ENCODE measurements at places on chromosomes 6 and 20.
A peak's percentile ranks its signal among the peaks of the same experiment; 100 is the strongest.

DNA sequence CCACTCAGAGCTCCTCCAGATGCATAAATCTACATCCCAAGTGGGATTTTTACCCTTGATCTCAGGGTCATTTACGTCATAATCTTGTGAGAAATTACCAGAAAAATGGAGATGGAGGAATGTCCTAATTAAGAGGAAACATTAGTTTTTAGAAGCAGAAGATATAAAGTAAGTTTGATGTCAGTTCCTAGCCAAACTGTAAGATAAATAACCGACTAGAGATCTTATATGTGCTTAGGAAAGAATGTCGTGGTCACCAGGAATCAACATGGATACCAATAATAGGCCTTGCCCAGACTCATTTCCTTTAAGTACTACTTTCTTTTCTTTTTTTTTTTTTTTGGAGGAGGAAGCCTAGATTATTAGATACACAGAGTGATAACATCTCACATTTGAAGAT is 186.9 kb downstream of the UTRN start:
- DNase-seq, result no peak

GRCh38 chr6:66128243-66128642 is 421.2 kb upstream of the EYS start:
- DNase-seq, result no peak

- DNase-seq, result no peak
Measured at GRCh38 chr6:158767709-158768108, 51.5 kb downstream of the EZR start.

DNA sequence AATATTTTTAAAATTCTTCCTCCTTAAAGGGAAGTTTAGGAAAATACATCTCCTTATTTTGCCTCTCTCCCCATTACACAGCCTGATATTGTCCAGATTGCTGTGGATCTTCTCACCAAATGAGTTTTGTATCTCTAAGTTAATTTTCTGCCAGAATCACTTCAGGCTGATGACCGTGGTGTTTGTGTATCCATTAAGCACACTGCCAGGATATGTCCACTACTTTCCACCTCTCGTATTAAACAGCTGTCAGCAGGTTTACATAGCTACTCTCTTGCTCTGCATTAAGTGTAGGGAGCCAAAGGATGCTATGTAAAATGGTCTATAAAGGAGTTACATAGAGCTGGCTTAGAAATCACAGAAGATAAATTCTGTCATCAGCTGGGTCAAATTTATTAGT is 201.1 kb downstream of the ZFAND3 start:
- DNase-seq, result no peak

GRCh38 chr6:167645368-167645767 is 181.3 kb upstream of the AFDN start:
- no peak for DNase-seq

DNA sequence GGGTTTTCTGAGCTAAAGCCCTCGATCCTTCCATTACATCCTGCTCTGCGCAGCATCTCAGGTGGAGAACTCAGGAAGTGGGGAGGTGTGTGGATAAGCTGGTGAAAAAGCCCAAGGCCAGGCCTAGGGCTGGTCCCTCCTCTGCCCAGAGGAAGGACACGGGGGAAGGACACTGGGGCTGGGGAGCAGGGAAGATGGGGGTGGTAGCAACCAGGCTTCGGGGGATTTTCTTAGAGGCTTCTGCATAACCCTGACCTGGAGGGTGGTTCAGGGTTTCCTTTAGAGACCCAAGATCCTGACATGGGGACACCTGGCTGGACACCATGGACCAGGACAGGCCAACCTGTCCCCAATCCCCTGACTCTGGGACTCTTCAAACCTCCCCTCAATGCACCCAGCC is 37.9 kb downstream of the SUN5 start:
- peak; percentile 10 for DNase-seq

DNA sequence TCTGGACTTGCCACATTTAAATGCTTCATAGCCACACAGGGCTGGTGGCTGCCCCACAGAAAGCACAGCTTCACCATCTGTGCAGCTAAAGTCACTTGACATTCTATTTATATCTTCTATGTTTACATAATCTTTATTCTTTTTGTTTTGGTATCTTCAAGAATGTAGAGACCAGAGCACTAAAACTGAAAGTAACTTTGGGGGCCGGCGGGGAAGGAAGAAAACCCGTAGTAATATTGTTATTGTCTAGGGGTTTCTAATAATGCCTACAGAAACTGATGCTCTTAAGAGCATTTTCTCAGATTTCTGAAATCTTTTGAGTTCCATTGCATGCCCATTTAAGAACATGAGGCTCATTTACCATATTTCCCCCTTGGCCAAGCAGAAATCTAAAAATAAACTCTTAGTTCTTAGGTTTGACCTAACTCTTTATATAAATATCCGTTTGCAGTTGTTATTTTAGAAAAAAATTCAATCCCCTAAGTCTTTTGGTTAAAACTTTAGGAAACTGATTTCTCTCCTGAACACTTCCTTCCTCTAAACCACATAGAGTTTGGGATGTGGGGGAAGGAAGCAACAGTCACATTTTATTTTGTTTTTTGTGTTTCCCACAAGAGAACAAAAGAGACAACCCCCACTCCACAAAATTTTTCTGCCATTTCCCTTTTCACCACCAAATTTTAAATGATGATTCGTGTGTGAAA is 207.6 kb downstream of the OGFRL1 start:
- DNase-seq, result no peak

DNA sequence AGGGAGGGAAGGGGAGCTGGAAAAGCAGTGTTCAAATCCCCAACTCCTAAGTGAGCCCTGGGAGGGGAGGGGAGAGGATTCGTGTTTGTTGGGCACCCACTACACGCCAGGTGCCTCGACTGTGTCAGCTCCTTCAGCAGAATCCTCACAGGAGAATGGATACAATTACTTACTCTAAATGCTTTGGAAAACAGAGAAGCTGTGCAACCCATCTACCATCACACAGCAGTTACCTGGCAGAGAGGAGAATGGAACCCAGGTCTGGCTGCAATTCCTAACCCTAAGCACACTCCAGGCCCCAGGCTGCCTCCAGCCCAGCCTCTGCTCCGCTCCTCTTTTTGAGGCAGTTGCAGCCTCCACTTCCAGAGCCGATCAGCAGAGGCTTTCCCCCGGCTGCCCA is 86.4 kb upstream of the PTPN1 start:
- DNase-seq, result no peak

- DNase-seq, result no peak
Measured at GRCh38 chr6:151257985-151258445, 18.2 kb downstream of the AKAP12 start.

- no peak for DNase-seq
Measured at GRCh38 chr6:169112483-169113320, 140.9 kb downstream of the THBS2 start.

GRCh38 chr6:82217018-82217586 is 30.4 kb downstream of the IBTK start:
- DNase-seq, result no peak
